AG04450 (cell line): ENCODE measurements at places on chromosomes 13 and 19.
A peak's percentile ranks its signal among the peaks of the same experiment; 100 is the strongest.

- no peak for DNase-seq
Observed at GRCh38 chr13:30165796-30166195, 141.6 kb downstream of the KATNAL1 start.

DNA sequence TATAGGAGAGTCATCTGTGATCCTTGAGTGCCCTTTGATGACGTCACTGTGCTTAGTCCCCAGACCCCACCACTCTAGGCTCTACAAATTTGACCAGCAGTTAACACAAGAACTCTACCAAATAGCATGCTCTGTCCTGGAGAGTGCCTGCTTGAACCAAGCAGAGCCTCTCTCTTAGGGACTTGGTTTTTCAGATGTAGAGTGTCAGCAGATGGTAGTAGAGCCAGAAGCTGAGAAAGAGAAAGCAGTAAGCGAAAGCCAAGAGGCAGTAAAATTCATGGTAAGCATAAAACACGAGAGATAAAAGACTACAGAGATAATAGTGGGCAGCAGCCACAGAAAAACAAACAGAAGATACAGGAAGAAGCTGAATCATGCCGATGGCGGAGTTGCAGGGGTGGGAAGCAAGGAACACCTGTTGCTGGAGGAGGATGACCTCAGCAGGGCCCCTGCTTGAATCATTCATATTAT lies 193.3 kb downstream of the SLC7A1 start:
- peak; percentile 15 for DNase-seq

DNA sequence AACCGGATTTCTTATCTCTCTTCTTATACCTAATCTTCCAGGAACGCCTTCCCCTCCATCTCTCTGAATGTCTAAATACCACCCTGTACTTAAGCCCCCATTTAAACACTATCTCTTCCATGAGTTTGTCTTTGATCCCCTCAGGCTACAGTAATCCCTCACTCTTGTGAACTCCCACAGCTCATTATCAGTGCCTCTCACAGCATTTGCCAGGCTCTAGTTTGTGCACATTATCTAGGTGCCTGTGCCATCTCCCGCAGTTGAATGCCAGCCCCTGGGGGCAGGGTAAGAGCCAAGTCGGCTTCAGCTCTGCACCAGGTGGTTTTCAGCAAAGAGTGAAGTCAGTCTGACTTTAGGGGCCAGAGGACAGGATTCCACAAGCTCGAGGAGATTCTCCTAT lies 71.4 kb downstream of the FREM2 start:
- no peak for DNase-seq

GRCh38 chr19:11025006-11025405 lies 64.2 kb downstream of the SMARCA4 start:
- no peak for DNase-seq

- DNase-seq: peak; percentile 97
Observed at GRCh38 chr13:113820813-113821651, 42.8 kb downstream of the GAS6 start.
